ENCODE measurements at places on chromosomes 16 and 17.

GRCh38 chr17:52885882-52886281 is 727.4 kb upstream of the CA10 start:
- no peak for DNase-seq

DNA sequence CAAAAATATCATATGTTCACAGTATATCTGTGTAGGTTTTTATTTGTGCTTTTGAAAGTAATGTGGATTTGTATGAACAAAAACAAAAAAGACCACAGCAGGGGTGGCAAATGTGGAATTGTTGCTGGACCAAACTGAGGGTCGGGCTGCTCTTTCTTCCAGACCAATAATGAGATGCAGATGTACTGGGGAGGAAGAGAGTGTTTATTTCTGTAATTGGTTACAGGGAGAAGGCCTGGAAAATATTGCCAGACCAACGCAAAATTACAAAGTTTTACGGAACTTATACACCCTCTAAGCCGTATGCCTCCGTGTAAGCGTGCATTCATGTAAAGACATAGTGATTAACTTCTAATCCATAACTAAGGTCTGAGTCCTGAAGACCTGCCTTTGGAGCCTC is 353.9 kb upstream of the C16orf82 start:
- no peak for DNase-seq

DNA sequence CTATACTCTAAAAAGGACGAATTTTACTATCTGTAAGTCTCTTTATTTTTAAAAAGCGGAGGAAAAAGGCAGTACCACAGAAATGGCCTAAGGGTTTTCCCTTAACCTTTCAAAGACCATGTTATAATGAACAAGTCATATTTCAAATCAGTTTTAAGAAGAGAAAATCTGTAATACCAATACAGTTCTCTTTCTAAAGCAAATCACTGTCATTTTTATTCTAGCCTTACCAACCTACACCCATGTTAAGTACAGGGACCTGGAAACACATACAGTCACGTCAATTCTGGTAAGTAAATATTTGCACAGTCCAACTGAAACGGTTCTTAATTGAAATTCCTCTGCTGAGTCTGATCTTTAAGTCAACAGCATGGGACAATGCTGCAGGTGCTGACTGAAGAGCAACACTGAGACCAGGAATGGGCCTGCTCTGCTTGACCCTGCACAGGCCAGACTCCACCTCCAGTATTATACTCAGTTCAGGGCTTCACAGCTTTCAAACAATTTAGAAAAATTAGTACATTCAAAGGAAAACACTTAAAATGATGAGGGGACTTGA is 20.2 kb downstream of the MBTPS1 start:
- peak; percentile 69 for DNase-seq

DNA sequence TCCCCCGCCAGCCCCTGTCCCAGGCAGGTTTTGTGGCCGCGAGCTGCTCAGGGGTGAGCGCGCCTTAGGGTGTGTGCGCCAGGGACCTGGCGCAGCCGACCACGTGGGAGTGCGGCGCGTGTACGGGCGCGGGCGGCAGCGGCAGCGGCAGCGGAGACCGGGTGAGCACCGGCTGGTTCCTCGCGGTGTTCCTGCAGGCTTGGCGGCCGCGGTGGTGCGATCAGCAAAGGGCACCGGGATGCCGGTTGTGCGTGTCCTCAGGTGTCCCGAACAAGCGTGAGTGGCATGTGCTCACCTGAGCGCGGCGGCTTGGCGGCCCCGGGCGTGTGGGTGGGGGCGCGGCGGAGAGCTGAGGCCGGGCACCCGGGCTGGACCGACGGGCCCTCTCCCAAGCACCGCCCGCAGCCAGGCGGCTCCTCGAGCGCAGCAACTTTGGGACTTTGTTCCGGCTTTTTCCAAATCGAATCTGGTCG is 381 bp upstream of the HSD11B2 start:
- peak; percentile 67 for DNase-seq

GRCh38 chr16:48350736-48351135 is 34.5 kb downstream of the SIAH1 start:
- no peak for DNase-seq
